Natural killer cell (primary cell): ENCODE measurements at places on chromosomes 7 and 10. TPM values are rescaled to one million over a fixed set of nuclear protein-coding genes. Genes with fewer than 3 reads are reported as not detected.

The LRRD1 gene
- total RNA-seq: not detected

The OPN4 gene
- total RNA-seq: not detected

The CHN2 gene
- 23.2 TPM for total RNA-seq

The TEX47 gene
- not detected for total RNA-seq

The FANK1 gene
- not detected for total RNA-seq

The PRKCQ gene
- 46.5 TPM for total RNA-seq

The TMEM273 gene
- 46.3 TPM for total RNA-seq

The RALA gene
- total RNA-seq: 22.0 TPM

The UPK3BL2 gene
- total RNA-seq: 100 TPM

The OR13A1 gene
- total RNA-seq: not detected

The GRID2IP gene
- total RNA-seq: 0.40 TPM

The GATA3 gene
- 50.3 TPM for total RNA-seq

The PTPN12 gene
- total RNA-seq: 396 TPM
